Activated CD8-positive, alpha-beta memory T cell treated with anti-CD3 and anti-CD28 coated beads, Interleukin-2, amount 10 ng/mL, durations not matched to agents 7 days and 5 days (primary cell): ENCODE measurements at places on chromosomes 11 and 22. TPM values are rescaled to one million over a fixed set of nuclear protein-coding genes. Genes with fewer than 3 reads are reported as not detected.

DNA sequence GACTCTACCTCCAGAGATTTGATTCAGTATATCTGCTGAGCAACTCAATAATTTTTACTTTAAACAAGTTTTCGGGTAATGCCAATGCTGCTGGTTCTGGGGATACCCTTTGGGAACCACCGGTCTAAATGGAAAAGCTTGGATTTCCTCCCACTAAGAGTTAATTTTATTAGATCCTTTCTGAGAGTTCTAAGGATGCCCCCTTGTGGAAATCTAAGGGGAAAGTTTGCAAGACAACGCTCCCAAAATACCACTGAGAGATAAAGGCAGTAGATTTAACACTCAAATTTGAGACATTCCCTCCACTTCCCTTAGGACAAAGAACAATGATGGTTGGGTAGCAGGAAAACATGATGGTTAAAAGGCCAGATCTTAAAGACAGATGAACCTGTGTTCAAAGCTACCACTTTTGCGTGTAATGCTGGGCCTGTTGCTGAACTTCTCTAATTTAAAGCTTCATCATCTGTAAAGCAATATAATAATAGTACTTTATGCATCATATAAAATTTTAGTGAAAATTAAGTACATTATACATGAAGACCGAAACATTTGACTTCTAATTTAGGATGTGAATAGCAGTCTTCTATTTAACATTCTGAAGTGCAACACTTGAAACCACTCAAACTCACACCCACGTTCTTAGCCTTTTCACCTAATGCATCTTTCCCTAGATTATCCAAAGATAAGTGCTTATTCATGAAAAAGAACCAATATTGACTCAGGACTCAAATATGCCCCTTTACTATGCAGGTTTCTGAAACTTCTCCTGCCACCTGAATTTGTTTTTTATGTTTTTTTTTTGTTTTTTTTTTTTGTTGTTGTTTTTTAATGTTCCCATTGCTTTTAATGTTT is 110.1 kb upstream of the LUZP2 start:
- H3K36me3 ChIP-seq = no peaks in the 10 kb centered on the region
- no peaks in the 10 kb centered on the region for H3K4me1 ChIP-seq
- no peaks in the 10 kb centered on the region for H3K27me3 ChIP-seq
- no peak overlapping the region for H3K4me3 ChIP-seq
- no peak for DNase-seq

DNA sequence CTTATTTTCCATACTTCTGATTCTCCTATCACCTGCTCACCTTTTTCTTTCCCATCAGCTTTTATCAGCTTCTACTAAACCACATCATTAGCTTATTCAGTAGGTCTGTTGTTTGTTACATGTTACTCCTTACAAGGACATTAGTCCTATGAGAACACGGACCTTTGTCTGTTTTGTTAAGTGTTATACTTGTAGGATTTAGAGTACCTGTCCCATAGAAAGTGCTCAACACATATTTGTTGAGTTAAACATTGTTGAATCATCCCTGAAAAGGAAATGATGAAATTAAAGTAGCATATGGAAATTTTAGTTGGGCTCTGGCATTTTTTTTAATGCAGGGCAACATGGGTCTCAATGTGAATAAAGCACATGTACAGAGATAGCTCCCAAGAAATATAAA is 222.1 kb upstream of the CARD18 start:
- H3K27ac ChIP-seq = no peak overlapping the region
- no peaks in the 10 kb centered on the region for H3K36me3 ChIP-seq
- no peak for DNase-seq
- no peaks in the 10 kb centered on the region for H3K4me1 ChIP-seq
- H3K4me3 ChIP-seq = no peak overlapping the region
- H3K27me3 ChIP-seq = no peaks in the 10 kb centered on the region

DNA sequence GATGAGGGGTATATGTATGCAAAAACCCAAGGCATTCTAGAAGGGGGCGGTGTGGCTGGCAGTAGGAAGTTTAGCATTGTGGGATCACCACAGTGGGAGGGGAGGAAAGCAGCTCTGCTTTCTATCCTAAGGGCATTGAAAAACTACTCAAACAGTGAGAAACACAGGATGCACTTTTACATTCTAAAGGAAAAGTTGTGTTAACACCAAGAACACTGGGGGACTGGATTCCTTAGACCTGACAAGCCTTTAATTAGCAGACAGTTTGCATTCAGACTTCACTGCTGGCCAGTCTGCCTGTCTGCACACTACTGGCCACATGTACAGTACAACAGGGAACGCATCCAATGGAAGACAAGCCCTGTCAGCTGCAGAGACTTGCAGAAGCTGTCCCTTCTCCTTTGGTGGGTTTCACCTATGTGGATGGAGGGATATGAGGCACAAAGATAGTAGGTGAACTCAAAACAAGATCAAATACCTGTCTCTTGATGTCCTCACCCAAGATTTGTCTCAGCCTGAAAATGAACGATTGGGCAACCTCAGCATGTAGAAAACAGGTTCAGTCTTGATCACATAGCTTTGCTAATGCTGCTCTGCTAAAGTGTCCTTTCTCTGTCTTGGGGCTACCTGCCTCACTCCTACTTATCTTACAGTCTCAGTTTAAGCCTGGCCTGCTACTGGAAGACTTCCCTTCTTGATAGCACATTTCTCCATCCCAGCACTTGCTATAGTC is 64.8 kb downstream of the TENM4 start:
- no peak for DNase-seq
- no peaks in the 10 kb centered on the region for H3K36me3 ChIP-seq
- H3K4me3 ChIP-seq = no peak overlapping the region
- no peaks in the 10 kb centered on the region for H3K27me3 ChIP-seq
- no peaks in the 10 kb centered on the region for H3K4me1 ChIP-seq

LARGE2 gene
- 0.64 TPM for total RNA-seq

FGF3 gene
- not detected for total RNA-seq

CABP7 gene
- total RNA-seq = not detected

APOA4 gene
- total RNA-seq = not detected

ARFGAP3 gene
- total RNA-seq = 35.4 TPM

DNA sequence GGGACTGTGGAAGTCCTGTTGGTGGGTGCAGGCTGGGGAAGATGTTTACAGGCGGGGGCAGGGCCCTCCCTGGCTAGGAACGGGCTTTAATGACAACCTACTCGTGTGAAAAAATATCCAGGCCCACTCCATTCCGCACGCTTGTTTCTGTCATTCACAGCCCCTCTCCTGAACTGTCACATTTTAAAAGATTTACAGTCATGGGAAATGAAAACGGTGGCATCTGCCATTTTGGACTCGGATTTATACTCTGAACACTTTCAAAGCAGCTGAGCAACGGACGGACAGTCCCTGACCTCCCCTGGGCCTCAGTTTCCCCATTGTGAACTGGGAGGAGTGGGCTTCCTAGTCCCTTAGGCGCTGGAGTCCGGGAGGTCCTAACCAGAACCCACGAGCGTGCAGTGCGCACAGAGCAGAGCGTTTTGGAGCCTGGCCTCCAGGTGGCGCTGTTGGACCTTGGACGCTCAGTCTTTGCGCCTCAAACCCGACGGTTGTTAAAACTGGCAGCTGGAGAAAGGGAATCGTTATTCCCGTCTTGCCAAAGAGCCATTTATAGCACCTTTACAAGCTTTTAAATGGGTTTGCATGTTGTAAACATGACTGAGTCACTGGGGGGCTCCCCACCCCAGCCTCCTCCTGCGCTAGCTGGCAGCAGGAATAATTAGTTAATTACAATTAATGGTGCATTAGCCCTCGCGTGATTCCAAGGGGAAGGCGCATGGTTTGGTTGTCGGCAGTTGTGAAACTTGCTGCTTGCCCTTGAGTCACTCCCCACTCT is 75.3 kb downstream of the FBLN1 start:
- no peak overlapping the region for H3K27ac ChIP-seq
- H3K4me3 ChIP-seq = no peak overlapping the region
- H3K36me3 ChIP-seq = no peaks in the 10 kb centered on the region

DSCAML1 gene
- 1.4 TPM for total RNA-seq

TMEM109 gene
- total RNA-seq = 106 TPM

- no peaks in the 10 kb centered on the region for H3K4me1 ChIP-seq
- H3K27me3 ChIP-seq = no peaks in the 10 kb centered on the region
- H3K36me3 ChIP-seq = no peaks in the 10 kb centered on the region
- H3K4me3 ChIP-seq = no peak overlapping the region
These were observed 1421.2 kb upstream of the TENM4 start for GRCh38 chr11:80862011-80862410.

CASTOR1 gene
- 10.2 TPM for total RNA-seq

DNA sequence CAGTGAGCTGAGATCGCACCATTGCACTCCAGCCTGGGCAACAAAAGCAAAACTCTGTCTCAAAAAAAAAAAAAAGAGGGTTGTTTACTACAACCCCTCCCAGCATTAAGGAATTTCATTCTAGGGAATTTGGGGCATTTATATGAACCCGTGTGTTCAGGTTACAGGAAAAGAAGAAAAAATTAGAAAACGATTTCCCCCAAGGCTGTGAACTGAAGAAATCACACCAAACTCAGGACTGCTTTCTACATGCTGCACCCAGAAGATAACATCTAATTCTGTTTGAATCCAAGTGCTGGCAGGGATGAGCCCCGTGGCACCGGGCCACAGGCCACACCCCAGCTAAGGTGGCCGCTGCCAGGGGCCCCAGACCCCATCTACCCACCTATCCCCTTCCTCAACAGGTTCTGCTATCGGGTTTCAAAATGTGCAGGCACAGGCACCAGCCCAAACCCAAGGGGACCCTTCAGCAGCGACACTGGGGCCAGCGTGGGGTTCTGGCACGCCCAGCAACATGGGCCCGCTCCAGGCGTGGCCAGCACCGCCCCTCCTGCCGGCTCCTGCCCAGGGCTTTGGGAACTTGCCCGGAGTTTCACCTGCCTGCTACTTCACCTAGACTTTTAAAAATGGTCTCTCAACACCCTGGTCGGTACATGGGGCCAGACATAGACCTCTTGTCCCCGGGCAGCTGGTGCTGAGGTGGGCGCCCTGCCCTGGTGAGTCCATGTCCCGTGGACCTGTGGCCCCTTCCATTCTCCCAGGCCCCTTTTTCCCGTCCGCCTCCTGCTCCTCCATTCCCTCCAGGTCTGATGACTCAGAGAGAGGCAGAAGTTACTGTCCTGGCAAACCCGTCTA is 11.8 kb downstream of the CELSR1 start:
- no peaks in the 10 kb centered on the region for H3K36me3 ChIP-seq
- H3K27me3 ChIP-seq = peaks cover 12% of the 10 kb centered on the region
- no peak overlapping the region for H3K27ac ChIP-seq
- no peak overlapping the region for H3K4me3 ChIP-seq

- H3K36me3 ChIP-seq = peaks cover 45% of the 10 kb centered on the region
- peaks cover 16% of the 10 kb centered on the region for H3K4me1 ChIP-seq
- no peak for DNase-seq
These were observed 15.5 kb upstream of the TFIP11 start for GRCh38 chr22:26527574-26528465.

SNX32 gene
- 1.7 TPM for total RNA-seq

CASP12 gene
- 0.23 TPM for total RNA-seq

GRCh38 chr22:44192098-44192815 is 11.5 kb downstream of the PARVG start:
- no peaks in the 10 kb centered on the region for H3K27me3 ChIP-seq
- peak; percentile 70 for DNase-seq
- H3K4me1 ChIP-seq = peaks cover 47% of the 10 kb centered on the region
- peaks cover 25% of the 10 kb centered on the region for H3K36me3 ChIP-seq

GRCh38 chr11:33542921-33543320 is 157.7 kb downstream of the C11orf91 start:
- no peak overlapping the region for H3K4me3 ChIP-seq
- no peak overlapping the region for H3K27ac ChIP-seq
- no peaks in the 10 kb centered on the region for H3K36me3 ChIP-seq
- H3K27me3 ChIP-seq = peaks cover 38% of the 10 kb centered on the region

CCDC15 gene
- total RNA-seq = 5.6 TPM

GRCh38 chr11:70644343-70645060 is 246.2 kb downstream of the CTTN start:
- peaks cover 2% of the 10 kb centered on the region for H3K27me3 ChIP-seq
- no peaks in the 10 kb centered on the region for H3K4me1 ChIP-seq
- no peaks in the 10 kb centered on the region for H3K36me3 ChIP-seq
- H3K4me3 ChIP-seq = no peak overlapping the region

DNA sequence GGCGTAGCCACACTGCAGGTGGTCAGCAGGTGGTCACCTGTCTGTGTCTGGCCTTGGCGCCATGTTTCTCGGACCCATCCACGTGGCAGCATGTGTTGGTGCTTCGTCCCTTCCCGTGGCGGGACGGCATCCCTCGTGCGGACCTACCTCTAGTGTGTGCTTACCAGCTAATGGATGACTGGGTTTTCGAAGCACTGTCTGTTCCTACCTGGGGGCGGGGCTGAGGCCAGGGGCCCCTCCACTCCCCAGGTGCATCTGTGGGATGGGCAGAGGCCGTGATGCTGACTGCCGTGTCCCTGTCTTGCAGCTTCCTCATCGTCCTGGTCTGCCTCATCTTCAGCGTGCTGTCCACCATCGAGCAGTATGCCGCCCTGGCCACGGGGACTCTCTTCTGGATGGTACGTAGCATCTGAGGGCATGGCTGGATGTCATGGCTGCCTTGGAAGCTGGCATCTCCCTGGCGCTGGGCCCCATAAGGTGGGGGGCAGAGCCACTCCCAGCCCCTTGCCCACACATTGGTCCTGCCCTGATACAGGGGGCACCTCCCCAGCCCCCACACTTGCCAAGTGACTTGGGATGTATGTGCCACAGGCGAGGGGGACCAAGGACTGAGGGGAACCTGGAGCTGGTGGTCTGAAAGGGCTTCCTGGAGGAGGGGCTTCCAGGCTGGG is 82.9 kb downstream of the KCNQ1 start:
- no peaks in the 10 kb centered on the region for H3K36me3 ChIP-seq
- no peak overlapping the region for H3K4me3 ChIP-seq
- peaks cover 2% of the 10 kb centered on the region for H3K27me3 ChIP-seq
- DNase-seq = no peak
- H3K27ac ChIP-seq = no peak overlapping the region
- peaks cover 8% of the 10 kb centered on the region for H3K4me1 ChIP-seq

- H3K4me1 ChIP-seq = no peaks in the 10 kb centered on the region
- H3K4me3 ChIP-seq = no peak overlapping the region
- H3K27me3 ChIP-seq = no peaks in the 10 kb centered on the region
- no peak overlapping the region for H3K27ac ChIP-seq
- DNase-seq = no peak
These were observed 19.3 kb downstream of the RFPL1 start for GRCh38 chr22:29457730-29458129.

GRCh38 chr11:128515826-128516778 is 71.3 kb downstream of the ETS1 start:
- H3K4me3 ChIP-seq = peak overlapping the region; percentile 99
- H3K36me3 ChIP-seq = peaks cover 96% of the 10 kb centered on the region
- peak overlapping the region; percentile 99 for H3K27ac ChIP-seq
- no peaks in the 10 kb centered on the region for H3K27me3 ChIP-seq
- H3K4me1 ChIP-seq = peaks cover 54% of the 10 kb centered on the region
